ENCODE measurements at places on chromosomes 7 and 10.

DNA sequence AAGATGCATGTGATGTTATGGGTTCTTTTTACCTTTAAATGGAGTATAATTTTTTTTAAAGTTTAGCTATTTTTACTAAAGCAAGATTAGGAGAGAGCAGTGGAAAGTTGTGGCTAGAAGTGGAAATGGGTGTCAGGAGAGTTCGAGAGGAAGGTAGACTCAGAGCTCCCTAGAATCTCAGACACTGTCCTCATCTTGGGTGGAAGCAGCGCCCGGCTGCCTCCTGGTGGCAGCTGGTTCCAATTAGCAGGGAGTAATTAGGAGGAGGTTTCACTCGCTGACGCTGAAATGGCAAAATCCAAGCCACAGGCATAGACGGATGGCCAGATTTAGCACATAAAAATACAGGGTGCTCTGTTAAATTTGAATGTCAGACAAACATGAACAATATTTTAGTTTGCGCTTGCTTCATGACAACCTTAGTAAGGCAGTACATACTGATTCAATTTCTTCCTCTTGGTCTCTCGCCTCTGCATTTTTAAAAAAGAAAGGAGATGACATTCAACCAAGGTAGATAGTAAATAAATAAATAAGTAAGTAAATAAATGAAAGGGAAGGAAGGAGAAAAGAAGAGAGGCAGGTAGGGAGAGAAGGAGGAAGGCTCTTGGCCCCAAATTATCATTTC is 58.5 kb downstream of the LGI1 start:
- peak; percentile 62 for DNase-seq

DNA sequence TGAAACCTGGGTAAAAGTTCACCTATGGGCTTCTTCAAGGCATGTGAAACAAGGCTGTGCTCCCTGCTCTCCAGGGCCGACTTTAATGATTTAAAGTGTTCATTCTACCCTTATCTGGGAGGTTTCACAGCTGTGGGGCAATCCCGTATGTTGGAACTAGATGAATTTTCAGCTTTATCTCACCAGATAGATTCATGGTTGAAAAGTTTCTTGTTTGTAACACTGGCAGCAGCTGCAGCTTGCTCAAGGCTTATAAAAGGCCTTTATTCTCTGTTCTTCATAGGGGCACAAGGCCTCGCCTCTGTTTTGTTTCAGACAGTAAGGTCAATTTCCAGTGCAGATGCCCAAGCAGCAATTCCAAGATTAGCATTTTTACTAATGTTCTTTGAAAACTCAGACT is 70.4 kb upstream of the DNAJB12 start:
- no peak for DNase-seq

GRCh38 chr10:84089162-84089561 is 50.1 kb upstream of the GHITM start:
- DNase-seq: no peak

DNA sequence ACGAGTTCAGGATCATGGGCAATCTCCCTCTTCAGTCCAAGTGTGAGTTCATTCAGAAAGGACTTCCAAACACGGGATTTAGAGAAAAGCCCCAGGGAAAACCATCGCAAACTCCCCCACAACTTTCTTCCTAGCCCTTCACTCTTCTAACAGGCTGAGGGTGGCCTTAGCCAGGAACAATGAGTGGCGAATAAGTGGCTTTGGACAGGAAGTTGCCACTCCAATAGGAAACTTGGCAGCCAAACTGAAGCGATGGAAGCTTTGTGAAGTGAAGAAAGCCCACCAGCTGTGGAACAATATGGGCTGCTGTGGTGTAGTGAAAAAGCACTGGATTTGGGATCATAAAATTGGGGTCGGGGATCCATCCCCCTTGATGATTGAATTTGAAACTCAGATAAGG is 193.2 kb downstream of the TEX36 start:
- DNase-seq: no peak

DNA sequence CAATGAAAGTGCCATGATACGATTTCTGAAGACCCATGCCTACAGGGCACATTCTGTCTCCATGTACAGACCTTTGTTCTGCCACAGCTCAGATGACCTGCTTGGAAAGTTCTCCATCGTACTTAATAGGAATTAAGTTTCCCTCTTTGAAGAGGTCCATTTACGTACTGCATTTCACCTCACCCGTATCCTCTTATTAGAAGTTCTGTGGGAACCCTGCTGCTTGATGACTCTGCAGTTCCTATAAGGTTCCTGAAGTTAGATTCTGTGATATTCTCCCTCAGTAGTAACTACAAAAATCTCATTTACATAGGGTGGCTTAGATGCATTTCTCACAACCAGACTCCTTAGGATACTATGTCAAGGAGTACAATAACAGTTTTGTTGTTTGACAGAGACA is 50.9 kb downstream of the MINDY3 start:
- no peak for DNase-seq

Measured in H1 (cell line).